ENCODE measurements at places on chromosomes 5 and 9. TPM values are rescaled to one million over a fixed set of nuclear protein-coding genes. Genes with fewer than 3 reads are reported as not detected.

PCAT7 gene
- not detected for total RNA-seq

GABBR2 gene
- total RNA-seq: not detected

ACO1 gene
- total RNA-seq: 11.8 TPM

CAMLG gene
- total RNA-seq: 47.6 TPM

SLIT3 gene
- not detected for total RNA-seq

NME5 gene
- not detected for total RNA-seq

FOXD4L4 gene
- 0.15 TPM for total RNA-seq

DNA sequence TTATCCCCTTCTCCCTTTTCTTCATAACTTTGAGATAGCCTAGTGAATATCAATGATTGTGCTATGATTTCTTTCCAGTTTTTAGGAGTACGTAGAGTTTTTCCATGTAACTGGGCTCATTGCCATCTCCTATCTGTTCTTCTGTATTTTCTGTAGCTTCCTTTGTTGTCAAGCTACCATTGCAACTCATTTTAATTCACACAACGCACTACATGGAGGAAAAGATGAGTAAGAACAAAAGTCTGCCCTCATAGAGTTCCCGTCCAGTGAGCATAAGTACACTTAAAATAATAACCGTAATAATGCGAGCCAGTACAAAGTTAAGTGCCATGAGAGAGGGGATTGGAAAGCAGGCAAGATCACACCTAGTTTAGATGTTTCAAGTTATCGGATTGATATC, 177.7 kb downstream of the PAM start:
- ATAC-seq: no peak

GRCh38 chr9:127763918-127764384, 14.5 kb downstream of the SH2D3C start:
- peak; percentile 63 for ATAC-seq

GRCh38 chr9:72592502-72593403, 71.3 kb downstream of the TMC1 start:
- ATAC-seq: peak; percentile 59

- ATAC-seq: no peak
Observed at GRCh38 chr9:76358628-76359280, 35.5 kb downstream of the RFK start.

- no peak for ATAC-seq
Observed at GRCh38 chr9:76619197-76619596, 145.0 kb upstream of the PCA3 start.

GRCh38 chr9:36407122-36407723, 7.2 kb upstream of the RNF38 start:
- ATAC-seq: peak; percentile 93

DNA sequence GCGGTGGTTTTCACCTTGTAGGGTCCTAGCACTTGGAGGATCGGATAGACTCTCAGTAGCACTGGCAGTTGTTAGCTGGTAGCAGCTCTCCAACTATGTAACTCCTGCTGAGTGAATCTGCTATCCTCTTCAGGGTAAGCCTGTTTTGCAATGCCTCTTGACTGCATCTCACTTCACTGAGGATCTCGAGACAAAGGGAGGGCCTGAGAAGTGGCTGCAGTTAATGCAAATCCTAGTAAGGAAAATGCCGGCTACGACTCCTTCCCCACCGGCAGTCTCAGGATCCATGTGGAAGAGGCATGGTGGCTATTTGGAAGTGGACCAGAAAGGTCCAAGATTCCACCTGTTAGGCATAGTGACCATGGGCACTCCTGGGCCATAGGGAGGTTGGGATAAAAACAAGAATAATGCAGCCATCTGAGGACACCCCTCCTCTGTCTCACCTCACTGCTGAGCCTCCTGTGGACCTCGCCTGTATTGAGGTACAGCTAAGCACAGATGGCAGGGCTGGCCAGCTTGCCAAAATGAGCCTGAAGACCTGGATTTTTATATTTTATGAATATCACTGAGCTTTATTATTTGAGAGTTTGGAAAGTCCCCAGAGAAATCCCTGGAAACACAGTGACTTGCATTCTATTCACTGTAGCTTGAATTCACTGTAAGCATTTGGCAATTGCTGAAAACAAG, 146.0 kb downstream of the LIFR start:
- ATAC-seq: no peak

GRCh38 chr9:125759764-125760129, 12.6 kb downstream of the PBX3 start:
- no peak for ATAC-seq

- ATAC-seq: no peak
Observed at GRCh38 chr5:156543348-156544145, 216.6 kb downstream of the SGCD start.

DNA sequence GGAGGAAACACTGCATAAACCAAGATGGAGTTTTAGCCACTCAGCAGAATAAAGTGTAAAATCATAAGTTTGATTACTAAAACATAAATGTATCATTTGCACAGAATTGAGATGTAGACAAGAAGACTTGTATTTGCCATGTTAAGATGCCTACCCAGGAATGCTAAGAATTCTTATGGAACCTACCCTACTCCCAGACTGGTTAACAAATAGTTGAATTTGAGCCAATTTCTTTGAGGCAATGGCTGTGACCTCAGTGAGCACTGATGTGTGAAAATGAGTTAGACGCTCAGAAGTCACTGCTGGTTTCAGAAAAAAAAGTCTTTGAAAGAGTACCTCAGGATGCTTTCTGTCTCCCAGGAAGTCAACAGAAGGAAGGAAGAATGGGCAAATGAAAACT, 95.6 kb downstream of the ESM1 start:
- no peak for ATAC-seq

DNA sequence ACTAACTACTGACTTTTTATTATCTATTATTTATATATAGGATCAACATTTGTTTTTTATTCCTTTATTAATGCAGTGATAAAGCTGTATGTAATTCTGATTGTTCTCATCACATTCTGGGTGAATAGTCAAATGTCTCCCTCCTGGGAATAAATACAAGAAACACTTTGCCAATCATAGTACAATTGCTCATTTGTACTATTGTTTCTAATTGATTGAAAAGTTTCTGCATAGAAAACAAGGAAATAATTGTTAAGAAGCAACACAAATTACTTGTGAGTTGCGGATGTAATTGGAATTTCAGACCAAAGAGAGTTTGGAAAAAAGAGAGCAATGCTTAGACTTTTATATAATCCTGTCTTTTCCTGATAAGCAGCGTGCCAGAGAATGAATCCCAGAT, 1013.9 kb downstream of the EFNA5 start:
- ATAC-seq: no peak
